Thyroid gland (tissue), 4 donors: ENCODE measurements at places on chromosomes 13 and 19.

DNA sequence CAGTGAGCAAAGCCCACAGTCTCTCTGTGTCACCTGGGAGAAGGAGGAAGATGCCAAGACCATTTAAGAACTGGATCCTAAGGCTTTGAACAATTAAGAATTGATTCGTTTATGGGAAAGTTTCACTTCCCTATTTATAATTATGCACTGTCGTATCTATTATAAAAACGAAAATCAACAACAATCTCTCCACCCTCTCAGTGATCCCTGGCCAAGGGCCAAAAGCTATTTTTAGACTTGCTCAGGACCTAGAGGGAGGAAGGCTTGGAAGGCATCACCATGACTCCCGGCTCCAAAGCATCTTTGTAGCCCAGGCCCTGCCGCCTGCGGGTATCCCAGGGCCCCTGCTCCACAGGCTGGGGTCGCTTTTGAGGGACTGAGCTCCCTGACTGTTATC, 1.3 kb downstream of the RHPN2 start:
- no peaks in the 10 kb centered on the region for H3K36me3 ChIP-seq
- peak overlapping the region; percentile 90 for H3K4me3 ChIP-seq
- H3K4me1 ChIP-seq, result peaks cover 15% of the 10 kb centered on the region

GRCh38 chr19:11191273-11191755, 6.0 kb downstream of the KANK2 start:
- peaks cover 18% of the 10 kb centered on the region for H3K36me3 ChIP-seq
- H3K4me1 ChIP-seq, result peaks cover 24% of the 10 kb centered on the region
- H3K4me3 ChIP-seq, result no peak overlapping the region
- peak; percentile 42 for DNase-seq
- no peaks in the 10 kb centered on the region for H3K27me3 ChIP-seq

GRCh38 chr19:48479686-48480085, 10.5 kb downstream of the CYTH2 start:
- H3K27me3 ChIP-seq, result no peaks in the 10 kb centered on the region
- peaks cover 36% of the 10 kb centered on the region for H3K36me3 ChIP-seq
- no peak overlapping the region for H3K4me3 ChIP-seq
- no peak overlapping the region for H3K27ac ChIP-seq

DNA sequence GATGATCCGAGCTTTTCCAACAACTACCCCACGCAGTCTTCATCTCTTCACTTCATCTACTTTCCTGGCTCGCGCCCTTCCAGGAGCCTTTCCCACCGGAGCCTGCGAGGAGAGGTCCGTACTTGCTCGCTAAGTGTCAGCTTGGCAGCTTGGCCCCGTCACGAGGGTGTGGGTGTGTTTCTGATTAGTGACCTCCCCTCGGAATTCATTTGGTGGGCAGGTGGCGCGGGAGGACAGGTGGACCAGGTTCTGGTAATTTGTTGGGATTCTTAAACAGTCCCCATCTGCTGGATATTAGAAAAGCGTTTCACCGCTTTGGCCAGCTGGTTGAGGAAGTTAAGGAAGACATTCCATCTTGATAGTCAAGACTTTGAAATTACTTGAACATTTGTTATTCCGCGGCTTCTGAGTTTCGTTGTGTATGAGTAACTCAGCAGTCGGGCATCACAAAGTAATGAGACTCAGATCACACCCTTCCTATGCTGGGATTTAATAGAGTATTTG, 515 bp downstream of the UFM1 start:
- peak overlapping the region; percentile 94 for H3K27ac ChIP-seq
- peak overlapping the region; percentile 96 for H3K4me3 ChIP-seq
- no peaks in the 10 kb centered on the region for H3K27me3 ChIP-seq
- H3K4me1 ChIP-seq, result peaks cover 13% of the 10 kb centered on the region

- no peaks in the 10 kb centered on the region for H3K36me3 ChIP-seq
- H3K4me3 ChIP-seq, result no peak overlapping the region
- no peak for DNase-seq
- no peaks in the 10 kb centered on the region for H3K4me1 ChIP-seq
- no peaks in the 10 kb centered on the region for H3K27me3 ChIP-seq
- H3K27ac ChIP-seq, result no peak overlapping the region
Observed at GRCh38 chr13:101382086-101382485, 34.2 kb downstream of the NALCN start.

- peaks cover 6% of the 10 kb centered on the region for H3K36me3 ChIP-seq
- no peak overlapping the region for H3K27ac ChIP-seq
- H3K27me3 ChIP-seq, result no peaks in the 10 kb centered on the region
- H3K4me1 ChIP-seq, result no peaks in the 10 kb centered on the region
- H3K4me3 ChIP-seq, result no peak overlapping the region
- DNase-seq, result no peak
Observed at GRCh38 chr13:100527644-100528043, 60.9 kb downstream of the GGACT start.

DNA sequence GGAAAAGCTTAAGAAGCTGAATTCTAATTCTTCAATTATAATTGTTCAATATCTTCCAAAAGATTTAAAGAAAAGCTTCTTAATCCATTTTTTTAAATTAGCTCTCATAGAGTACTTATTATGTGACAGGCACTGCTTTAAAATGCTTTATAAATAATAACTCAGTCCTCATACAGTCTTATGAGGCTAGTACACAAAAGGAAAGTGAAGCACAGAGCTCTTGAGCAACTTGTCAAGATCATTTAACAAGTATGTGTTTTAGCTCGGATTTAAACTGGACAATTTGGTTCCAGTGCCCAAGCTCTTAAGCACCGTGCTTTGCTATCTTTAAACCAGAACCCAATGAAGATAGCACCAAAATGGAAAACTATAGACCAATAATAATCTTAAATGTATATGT, 106.1 kb downstream of the DHRS12 start:
- peaks cover 4% of the 10 kb centered on the region for H3K4me1 ChIP-seq
- no peaks in the 10 kb centered on the region for H3K36me3 ChIP-seq
- no peak overlapping the region for H3K4me3 ChIP-seq

DNA sequence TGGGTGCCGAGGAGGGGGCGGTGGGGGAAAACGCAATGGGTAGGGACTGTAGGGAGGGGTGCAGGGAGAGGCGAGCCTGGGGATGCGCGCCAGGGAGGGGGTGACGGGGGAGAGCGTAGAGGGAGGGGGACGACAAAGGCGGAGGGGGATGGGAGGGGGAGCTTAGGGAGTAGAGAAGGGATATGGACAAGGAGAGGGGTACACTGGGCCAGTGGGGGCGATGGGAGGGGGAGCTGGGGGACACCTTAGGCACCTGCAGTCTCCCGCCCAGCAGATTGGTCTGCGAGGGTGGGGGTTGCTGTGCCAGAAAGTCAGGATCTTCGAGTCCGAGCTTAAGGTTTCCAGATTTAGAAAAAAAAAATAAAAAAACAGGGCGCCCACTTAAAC, 15.7 kb downstream of the CCDC124 start:
- peaks cover 30% of the 10 kb centered on the region for H3K4me1 ChIP-seq
- peaks cover 3% of the 10 kb centered on the region for H3K36me3 ChIP-seq
- H3K27ac ChIP-seq, result no peak overlapping the region
- DNase-seq, result peak; percentile 28
- peaks cover 29% of the 10 kb centered on the region for H3K27me3 ChIP-seq

- H3K4me3 ChIP-seq, result no peak overlapping the region
- H3K36me3 ChIP-seq, result peaks cover 37% of the 10 kb centered on the region
- DNase-seq, result peak; percentile 68
- H3K27me3 ChIP-seq, result no peaks in the 10 kb centered on the region
Observed at GRCh38 chr19:37227996-37228395, 10.0 kb downstream of the ZNF383 start.

DNA sequence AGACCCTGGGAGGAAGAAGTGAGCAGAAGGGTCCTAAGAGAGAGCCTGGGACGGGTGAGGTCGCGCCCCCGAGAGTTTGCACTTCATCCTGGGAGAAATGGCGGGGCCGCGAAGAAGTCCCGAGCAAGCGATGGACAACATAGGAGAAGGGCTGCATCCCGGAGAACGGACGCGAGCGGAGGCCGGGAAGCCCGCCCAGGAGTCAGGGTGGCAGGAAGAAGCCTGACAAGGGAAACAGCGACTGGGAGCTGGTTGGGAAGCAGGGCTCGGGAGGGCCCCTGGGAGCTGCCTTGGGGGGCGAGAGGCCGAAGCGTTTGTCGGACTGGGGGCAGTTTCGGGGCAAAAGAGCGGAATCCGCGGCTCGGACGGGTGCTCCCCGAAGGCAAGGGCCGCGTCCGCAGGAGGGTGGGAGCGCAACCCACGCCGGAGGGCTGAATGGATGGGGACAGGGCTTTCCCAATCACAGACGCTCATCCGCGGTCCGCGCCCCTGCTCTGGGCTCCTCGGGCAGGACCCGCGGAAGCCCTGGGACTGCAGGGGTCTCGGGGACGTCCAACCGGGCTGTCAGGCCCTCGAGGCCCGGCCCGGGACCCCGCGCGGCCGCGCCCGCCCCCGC, 469 bp downstream of the ABHD17A start:
- H3K4me3 ChIP-seq, result peak overlapping the region; percentile 71
- H3K27ac ChIP-seq, result peak overlapping the region; percentile 44
- peaks cover 20% of the 10 kb centered on the region for H3K4me1 ChIP-seq
- H3K36me3 ChIP-seq, result no peaks in the 10 kb centered on the region

- H3K27me3 ChIP-seq, result no peaks in the 10 kb centered on the region
- no peak for DNase-seq
- no peak overlapping the region for H3K27ac ChIP-seq
- H3K36me3 ChIP-seq, result no peaks in the 10 kb centered on the region
Observed at GRCh38 chr13:98123176-98123575, 19.7 kb upstream of the FARP1 start.

- H3K27ac ChIP-seq, result peak overlapping the region; percentile 50
- no peaks in the 10 kb centered on the region for H3K27me3 ChIP-seq
- H3K4me1 ChIP-seq, result peaks cover 11% of the 10 kb centered on the region
Observed at GRCh38 chr19:4866595-4867424, 657 bp downstream of the PLIN3 start.

- no peaks in the 10 kb centered on the region for H3K36me3 ChIP-seq
- no peak for DNase-seq
- H3K27ac ChIP-seq, result no peak overlapping the region
- no peaks in the 10 kb centered on the region for H3K27me3 ChIP-seq
- no peak overlapping the region for H3K4me3 ChIP-seq
- H3K4me1 ChIP-seq, result peaks cover 29% of the 10 kb centered on the region
Observed at GRCh38 chr13:51772781-51773180, 31.2 kb downstream of the DHRS12 start.

GRCh38 chr19:24052811-24053210, 34.2 kb upstream of the ZNF254 start:
- H3K4me3 ChIP-seq, result no peak overlapping the region
- H3K4me1 ChIP-seq, result no peaks in the 10 kb centered on the region
- no peak for DNase-seq
- H3K27me3 ChIP-seq, result no peaks in the 10 kb centered on the region
- no peak overlapping the region for H3K27ac ChIP-seq
